ENCODE measurements at places on chromosomes 2 and 18.

DNA sequence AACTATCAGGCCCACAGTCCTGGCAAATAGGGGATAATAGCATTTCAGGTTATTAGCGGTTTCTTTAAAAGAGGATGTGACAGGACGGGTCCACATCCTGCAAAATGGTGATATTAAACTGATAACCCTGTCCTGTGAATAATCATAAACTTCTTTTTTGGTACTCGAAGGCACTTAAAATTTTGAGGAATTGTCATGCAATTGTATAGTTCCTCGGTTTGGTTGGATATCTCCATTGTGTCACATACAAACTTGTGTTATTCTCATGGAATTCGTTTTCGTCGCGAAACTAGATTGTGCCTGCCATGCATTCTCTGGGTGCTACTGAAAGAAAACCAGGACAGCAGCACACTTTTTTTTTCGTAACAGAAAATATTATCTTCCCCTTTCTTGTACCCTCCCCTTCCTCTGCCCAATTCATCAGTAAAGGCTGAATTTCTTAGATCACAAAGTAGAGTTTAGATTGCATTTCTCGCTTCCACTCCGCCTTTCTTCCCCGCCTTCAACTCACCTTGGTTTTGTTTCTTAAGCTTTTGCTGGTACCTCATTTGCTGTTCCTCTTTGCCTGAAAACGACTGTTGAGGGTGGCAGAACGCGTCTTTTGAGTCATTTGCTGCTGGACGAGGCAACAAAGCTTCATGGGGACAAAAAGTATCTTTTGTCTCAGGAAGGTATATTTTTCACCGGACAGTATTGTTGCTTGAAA is 1.3 kb downstream of the CERS6 start:
- DNase-seq, result no peak

DNA sequence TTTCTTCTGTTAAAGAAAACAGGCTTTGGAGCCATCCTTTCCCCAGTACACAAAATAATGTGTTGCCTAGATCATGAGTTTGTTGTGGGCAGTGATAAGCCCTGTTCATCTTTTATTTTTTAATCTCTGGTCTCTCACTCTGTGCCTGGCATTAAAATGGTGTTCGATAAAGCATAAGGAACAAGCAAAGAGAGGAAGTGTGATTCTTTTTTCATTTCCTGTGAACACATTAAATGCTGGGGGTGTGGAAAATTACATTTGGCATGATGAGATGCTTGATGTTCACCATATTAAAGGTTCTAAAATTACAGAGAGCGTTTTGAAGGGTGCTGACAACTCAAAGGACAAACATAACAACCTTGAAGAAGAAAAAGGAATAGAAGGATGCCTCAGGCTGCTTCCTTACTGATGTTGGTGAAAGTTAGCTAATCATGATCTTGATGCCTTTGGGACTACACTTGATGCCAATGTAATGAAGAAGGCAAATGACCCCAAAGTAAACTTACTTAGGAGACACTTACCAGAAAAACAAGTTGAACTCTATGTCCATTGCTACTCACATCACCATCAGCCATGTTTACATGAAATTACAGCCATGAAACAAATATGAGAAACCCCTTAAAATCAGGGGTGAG is 33.0 kb downstream of the TMEFF2 start:
- DNase-seq, result no peak

- no peak for DNase-seq
Observed at GRCh38 chr18:49632588-49632987, 70.7 kb downstream of the LIPG start.

DNA sequence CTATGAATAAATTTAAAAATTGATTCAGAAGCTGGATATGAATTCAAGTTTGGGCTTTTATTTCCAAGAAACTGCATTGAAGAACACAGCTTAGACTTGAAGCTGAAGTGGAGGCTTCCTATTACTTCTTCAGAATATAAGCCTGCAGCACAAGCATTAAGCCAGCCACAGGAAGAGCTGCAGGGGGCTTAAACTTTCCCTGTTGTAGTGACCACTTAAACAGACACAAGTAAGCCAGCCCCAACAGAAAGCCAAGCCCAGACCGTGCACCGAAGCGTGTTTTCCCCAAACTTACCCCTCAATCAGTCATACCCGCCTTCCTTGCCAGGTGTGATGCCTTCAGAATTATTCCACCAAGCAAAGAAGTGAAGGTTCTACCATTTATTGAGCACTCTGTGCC is 28.7 kb downstream of the ERMN start:
- no peak for DNase-seq

GRCh38 chr2:2621855-2622254 is 290.8 kb upstream of the MYT1L start:
- DNase-seq, result no peak

DNA sequence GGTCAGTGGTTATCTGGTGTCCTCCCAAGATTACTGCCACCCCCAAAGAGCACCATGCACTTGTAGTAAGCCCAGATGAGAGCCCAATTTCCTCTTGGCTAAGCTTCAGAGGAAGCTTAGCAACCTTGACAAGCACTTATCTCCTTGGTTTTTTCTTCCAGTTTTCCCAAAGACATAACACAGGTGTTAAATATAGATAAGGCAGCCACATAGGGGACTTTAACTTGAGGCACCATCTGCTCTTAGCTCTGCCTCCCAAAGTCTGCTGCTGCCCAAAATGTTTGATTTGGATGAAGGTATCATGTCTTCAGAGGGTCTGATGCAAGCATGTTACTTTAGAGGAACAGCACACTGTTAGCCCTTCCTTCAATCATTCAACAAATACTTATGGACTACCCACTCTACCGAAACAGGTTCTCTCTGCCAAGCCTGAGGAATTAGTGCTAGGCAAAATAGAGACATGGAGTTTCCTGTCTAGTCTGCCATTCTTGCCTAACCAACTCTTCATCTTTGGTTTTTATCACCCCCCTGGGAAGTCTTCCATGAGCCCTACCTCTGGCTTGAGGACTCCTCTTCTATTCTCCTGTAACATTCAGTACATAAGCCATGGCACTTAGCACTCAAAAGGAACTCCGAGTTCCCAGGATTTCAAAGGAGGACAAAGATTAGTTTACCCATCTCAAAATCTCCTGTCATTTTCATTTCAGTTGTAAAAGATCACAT is 73.7 kb downstream of the SP3 start:
- DNase-seq, result no peak

DNA sequence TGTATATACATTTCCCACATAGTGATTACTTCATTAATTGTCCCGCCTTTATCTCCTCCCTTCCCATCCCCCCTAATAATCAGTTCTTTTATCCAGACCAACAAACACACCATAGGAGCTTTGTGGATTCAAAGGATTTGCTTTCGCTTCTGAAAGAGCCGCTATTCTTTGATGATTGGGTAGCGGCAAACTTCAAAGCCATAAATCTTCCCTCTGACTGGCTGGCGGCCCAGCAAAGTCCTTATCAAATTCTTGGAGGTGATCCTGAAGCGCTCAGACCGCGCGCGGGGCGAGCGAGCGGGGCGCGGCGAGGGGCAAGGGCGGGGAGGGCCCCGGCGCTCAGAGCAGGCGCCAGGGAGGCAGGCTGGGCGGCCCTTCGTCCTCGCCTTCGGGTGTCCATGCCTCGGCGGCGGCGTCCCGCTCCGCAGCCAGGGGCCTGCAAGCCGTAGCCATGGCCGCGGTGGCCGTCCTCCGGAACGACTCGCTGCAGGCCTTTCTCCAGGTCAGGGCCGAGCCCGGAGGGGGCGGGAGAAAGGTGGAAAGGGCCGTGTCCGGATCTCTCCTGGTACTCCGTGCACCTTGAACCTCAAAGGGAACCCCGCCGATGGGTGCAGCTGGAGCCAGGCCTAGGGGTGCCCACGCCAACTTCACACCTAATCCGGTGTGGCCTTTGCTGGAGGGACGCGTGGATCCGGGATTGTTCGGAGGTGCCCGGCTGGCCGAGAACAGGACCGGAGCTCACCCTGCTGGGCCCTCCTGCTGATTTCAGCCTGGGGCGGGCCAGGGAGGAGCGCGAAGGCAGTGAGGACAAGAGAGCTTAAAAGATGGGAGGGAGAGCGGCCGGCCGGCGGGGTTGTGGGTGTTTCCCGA is at the start of gene SP5:
TSS of gene SP5 (plus strand) at position 276 of the 870 bp plus-strand sequence. CDS start at position 452, 176 bp downstream.
- DNase-seq, result peak; percentile 62

DNA sequence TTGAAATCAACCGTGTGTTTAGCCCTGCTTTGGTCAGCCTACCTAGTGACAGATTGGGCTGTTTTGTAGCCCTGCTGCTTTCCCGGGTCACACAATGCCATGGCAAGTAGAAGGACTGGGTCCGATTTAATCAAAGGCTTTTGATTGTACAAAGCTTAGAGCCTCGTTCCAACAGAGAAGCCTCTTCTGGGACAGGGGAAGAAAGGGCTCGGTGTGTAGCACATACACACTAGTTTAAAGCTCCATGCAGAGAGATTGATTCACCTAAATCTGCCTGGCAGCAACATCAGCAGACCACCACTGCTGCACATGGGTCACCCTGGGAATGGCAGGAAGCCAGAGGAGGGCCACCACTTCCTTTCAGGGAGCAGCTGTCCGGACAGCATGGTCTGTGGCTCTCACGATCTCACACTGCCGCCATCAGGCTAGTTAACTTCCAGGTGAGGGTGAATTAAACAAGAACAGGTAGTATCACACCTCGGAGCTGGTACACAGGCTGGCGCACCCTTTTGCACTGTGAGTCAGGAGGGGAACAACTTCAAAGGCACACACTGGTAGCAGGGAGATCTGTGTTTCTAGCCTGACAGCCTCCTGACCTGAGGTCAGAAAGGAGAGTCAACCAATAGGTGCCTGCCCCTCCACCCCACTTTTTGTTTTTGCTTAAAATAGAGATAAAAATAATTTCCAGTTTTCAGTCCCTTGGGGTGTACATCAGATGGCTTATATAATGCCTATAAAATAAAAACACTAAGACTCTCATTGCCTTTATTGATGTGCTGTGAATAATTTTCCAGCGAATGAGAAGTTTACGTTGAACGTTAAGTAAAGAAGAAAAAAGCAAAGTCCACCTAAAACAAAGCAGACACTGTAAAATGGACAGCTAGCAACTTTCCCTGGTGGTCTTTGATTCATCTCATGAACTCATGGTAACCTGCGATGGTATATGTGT is 108.5 kb downstream of the CDCA7 start:
- DNase-seq, result no peak

- peak; percentile 90 for DNase-seq
Observed at GRCh38 chr2:196399722-196400691, 228.6 kb upstream of the STK17B start.

DNA sequence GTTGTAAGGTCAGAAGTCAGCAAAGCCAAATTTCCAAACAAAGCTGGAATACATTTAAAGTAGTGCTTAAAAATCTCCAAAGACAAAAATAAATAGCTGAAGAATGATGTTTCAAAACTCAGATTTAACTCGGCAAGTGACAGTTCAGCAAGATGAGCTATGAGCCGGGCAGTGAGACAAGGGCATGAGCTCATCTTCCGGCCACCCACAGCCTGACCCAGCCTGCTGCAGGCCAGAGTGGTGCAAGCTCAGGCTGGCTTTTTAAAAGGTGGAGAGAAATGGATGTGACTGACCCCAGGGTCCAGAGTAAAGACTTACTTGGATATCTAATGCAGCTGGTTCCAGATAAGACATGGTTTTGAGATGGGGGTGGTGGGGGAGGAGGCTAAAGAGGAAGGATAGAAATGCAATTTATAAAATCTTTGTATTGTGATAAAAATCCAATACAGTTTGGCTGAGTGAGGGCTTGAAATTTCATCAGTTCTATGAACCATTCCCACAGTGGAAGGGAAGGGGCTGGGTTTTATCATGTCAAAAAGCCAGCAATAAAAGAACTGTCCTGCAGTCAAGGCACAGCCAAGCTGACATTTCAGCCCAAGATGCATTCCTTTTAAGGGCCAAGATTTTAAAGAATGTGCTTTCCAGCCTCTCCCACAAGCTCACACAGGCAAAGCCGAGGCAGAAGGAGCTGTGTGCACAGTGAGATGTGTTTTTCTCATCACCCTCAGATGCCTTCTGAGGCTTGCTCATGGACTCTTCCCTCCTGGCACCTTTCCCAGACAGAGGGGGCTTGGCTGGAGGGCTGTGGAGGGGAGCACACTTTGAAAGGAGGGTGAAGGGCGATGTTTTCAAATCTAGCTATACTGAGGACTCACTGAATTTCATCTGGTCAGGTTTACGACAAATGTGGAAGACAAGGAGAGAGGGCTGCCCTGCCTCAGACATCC is 97.9 kb upstream of the KLHL29 start:
- DNase-seq, result peak; percentile 66

DNA sequence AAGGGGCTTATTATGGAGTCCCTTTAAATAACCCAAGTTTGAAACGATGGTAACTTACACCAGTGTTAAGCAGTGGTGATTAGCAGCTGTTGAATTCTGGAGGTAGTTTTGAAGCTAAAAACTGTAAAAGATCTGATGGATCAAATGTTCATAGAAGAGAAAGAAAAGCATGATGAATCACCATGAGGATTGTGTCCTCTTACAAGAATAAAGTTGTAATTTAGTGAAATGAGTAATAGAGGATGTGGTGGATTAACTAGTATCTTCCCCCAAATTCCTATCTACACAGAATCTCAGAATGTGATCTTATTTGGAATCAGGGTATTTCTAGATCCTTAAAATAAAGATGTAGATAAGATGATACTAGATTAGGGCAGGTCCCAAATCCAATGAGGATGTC is 1138.2 kb upstream of the TMEFF2 start:
- DNase-seq, result no peak

GRCh38 chr2:42810971-42811811 is 18.8 kb upstream of the HAAO start:
- peak; percentile 66 for DNase-seq

- no peak for DNase-seq
Observed at GRCh38 chr18:61643884-61644647, 248.7 kb downstream of the RNF152 start.

DNA sequence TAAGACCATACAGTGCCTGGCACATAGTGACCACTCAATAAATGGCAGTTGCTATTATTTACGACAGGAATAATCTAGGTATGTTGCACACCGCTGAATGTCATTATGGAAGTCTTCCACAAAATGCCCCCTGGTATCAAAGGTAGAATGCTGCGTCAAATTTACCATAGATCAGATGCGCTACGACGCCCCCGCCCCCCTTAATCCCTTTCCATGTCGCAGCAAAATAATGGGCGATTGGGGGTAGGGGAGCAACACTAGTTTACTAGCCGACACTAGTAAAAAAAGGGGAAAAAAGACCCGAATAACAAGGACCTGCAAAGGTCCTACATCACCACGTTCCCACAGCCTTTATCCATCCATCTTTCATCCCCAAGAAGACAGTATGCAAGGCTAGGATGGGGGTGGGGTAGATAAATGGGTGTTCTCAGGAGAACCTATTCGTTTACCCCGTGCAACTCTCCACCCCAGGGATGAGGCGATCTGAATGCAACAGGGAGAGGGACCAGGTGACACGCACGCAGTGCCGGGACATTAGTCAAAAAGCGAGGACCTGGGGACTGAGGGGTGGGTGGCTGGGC is 455 bp downstream of the PREPL start:
- no peak for DNase-seq

- DNase-seq, result peak; percentile 86
Observed at GRCh38 chr2:47357483-47357882, 45.5 kb upstream of the MSH2 start.

All from mesenchymal stem cell (in vitro differentiated cells and primary cell).